ENCODE measurements at places on chromosomes 5 and 9.

GRCh38 chr9:20526500-20527319, 95.6 kb downstream of the MLLT3 start:
- no peak for DNase-seq

- DNase-seq = no peak
Observed at GRCh38 chr9:91117474-91117891, 244.2 kb downstream of the AUH start.

DNA sequence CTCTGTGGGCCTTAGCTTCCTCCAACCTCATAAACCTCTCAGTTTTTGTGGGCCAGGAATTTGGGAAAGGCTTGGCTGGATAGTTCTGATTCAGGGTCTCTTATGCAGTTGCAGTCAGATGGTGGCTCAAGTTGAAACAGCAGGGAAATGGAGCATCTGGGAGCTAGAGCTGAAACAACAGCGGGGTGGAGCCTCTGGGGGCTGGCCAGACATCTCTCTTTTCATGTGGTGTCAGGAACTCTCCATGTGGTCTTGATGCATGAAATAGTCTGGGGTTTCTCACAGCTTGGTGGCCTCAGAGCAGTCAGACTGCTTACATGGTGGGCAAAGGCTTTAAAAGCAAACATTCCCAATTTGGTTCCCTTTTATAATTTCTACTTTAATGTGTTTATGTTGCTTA, 13.5 kb downstream of the ZNF346 start:
- no peak for DNase-seq

GRCh38 chr9:16515879-16516301, 354.6 kb downstream of the BNC2 start:
- no peak for DNase-seq

DNA sequence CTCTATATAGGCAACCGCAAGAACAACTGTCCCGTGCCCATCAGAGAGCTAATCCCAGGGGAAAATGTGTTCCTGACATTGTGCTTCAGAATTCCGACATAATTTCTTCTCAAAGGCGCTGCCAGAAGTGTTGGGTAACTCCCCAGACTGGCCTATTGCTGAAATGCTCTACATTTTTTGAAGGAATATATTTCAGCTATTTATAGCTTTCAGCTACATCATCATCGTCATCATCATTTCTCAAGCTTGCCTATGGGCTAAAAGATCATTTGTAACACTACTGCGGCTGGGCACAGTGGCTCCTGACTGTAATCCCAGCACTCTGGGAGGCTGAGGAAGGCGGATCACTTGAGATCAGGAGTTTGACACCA, 49.7 kb downstream of the MYO10 start:
- DNase-seq = no peak

GRCh38 chr5:56468277-56468676, 235.1 kb upstream of the ANKRD55 start:
- no peak for DNase-seq

GRCh38 chr9:16387382-16387781, 483.1 kb downstream of the BNC2 start:
- DNase-seq = no peak

- no peak for DNase-seq
Observed at GRCh38 chr9:21267485-21268346, 27.9 kb upstream of the IFNA14 start.

GRCh38 chr5:147391781-147392180, 118.1 kb downstream of the DPYSL3 start:
- DNase-seq = no peak

DNA sequence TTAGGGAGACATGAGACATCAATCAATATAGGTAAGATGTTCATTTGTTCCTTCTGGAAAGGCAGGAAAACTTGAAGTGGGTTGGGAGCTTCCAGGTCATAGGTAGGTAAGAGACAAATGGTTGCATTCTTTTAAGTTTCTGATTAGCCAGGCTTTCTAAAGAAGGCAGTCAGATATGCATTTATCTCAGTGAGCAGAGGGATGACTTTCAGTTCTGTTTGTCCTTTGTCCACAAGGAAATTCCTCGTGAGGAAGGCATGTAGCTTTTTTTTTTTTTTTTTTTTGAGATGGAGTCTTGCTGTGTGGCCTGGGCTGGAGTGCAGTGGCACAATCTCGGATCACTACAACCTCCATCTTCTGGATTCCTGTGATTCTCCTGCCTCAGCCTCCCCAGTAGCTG, 155.3 kb upstream of the ABCA1 start:
- DNase-seq = no peak

DNA sequence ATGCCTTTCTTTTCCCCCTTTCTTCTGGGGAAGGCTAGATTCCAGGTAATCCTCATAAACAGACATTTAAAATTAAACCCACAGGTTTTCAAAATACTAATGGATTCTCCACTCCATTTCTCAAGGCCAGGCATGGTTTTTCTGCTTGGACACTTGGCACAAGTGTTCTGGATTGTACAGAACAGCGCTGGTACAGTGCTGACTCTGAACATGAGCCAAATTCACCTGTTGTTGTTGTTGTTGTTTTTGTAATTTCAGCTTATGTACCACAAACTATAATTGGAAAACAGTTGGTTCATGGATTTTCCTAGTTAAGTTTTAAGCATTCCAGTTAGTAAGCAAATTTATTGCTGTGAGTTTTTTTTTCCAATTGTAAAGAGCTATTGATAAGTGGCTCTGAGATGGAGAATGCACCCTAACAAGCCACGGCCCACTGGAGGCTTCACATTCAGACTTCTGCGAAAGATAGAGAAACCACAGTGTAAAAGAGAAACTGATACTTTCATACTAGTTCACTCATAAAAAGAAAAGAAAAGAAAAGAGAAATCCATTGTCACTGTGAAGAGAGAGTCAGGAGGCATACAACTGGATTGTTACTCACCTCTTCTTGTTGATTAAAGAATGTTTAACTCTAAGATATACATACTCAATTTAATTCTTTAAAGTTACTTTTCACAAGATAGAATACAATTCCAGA, 16.2 kb upstream of the ITGA1 start:
- no peak for DNase-seq

DNA sequence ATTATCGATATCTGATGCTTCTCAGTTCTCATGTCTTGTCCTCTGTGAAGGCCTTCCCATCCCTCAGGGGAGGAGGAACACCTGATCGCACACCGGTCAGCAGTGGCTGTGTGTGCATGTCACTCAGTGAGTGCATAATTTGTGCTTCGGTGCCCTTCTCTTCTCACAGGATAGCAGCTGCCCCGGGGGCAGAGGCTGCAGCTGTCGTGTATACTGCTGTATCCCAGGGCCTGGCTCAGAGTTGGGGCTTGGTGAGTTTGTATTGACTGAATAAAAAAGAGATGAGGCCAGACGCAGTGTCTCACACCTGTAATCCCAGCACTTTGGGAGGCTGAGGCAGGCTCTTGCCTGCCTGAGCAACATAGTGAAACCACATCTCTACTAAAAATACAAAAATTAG, 49.7 kb upstream of the NCS1 start:
- no peak for DNase-seq

DNA sequence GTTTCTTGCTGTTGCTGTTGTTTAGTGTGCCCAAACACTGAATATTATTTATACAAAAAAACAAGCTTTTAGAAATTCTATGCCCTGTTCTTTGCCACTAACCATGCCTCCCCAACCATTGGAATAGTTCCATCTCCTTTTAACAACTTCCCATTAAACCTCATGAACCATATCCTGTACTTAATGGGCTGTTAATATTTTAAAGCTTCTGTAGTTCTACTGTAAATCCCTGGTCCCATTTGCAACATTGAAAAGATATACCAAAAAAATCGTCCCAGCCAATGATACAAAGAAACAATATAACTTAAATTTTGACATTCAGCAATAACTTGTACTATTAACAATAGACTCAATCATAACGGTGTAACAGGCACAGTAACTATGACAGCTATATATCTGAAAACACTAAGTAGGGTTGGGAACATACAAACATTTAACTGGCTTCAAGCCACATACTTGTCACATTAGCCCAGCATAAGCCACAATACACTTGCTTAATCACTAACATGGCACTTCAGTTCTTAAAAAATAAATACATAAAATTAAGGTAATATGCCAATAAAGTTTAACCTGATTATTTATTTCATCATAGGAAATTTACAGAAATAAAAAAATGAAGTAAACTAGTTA, 86.1 kb downstream of the ADAMTS6 start:
- no peak for DNase-seq

- DNase-seq = no peak
Observed at GRCh38 chr9:94761481-94761880, 35.0 kb downstream of the AOPEP start.

DNA sequence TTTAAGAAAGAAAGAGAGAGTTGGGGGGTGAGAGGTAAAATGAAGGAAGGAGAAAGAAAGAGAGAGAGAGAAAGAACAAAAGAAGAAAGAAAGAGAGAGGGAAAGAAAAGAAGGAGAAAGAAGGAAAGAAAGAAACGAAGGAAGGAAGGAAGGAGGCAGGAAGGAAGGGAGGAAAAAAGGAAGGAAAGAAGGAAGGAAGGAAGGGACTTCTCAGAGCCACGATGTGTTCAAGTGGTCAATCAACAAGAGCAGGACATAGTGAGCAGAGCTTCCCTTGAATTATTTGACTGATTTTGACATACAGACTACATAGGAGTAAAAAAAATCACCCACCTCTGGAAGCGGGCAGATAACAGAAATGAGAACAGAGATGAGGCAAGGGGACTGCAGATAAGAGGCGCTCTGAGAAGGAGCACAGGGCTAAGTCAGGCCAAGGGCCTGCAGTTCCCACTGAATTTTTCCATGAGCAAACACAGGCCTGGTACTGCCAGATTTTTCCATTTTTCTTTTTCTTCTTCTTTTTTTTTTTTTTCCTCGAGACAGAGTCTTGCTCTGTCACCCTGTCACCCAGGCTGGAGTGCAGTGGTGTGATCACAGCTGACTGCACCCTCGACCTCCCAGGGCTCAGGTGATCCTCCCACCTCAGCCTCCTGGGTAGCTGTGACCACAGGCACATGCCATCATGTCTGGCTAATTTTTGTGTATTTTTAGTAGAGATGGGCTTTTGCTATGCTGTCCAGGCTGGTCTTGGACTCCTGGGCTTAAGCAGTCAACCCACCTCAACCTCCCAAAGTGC, 77.7 kb upstream of the IL17B start:
- no peak for DNase-seq

DNA sequence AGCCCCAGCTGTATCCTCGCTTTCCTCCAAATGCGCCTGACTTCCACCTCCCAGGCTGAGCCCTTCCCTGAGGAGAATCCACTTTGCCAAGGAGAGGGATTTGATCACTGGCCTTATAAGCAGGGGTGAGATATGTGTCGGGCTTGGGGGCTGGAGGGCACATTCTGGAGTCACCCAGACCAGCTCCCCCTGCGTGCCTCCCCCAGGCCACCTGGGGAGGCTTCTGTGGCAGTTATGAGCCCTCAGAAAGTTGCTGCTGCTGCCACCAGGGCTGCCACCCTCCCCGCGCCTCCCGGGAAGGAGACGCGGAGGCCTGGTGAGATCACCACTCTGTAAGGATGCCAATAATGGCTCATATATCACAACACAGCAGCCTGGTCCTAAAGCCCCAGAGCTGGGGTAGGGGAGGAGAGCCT, 211.5 kb downstream of the PAPPA start:
- DNase-seq = no peak

DNA sequence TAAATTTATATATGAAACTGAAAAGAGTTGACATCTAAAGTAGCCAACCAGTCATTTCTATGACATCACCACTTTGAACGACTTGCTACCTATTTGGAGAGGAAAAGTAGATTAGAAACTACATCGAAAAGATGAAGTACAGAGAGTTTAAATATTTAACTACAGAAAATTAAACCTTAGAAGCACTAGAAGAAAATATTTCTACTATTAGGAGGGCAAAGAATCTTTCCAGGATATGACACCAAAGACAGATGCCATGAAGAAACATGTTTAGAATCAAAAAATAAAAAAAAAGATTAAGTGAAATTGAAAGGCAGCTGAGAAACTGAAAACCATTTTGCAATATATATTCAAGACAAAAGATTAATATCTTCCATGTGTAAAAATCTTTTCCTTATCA, 144.7 kb downstream of the COL23A1 start:
- DNase-seq = no peak

GRCh38 chr5:9350301-9350797, 195.5 kb downstream of the SEMA5A start:
- DNase-seq = no peak

DNA sequence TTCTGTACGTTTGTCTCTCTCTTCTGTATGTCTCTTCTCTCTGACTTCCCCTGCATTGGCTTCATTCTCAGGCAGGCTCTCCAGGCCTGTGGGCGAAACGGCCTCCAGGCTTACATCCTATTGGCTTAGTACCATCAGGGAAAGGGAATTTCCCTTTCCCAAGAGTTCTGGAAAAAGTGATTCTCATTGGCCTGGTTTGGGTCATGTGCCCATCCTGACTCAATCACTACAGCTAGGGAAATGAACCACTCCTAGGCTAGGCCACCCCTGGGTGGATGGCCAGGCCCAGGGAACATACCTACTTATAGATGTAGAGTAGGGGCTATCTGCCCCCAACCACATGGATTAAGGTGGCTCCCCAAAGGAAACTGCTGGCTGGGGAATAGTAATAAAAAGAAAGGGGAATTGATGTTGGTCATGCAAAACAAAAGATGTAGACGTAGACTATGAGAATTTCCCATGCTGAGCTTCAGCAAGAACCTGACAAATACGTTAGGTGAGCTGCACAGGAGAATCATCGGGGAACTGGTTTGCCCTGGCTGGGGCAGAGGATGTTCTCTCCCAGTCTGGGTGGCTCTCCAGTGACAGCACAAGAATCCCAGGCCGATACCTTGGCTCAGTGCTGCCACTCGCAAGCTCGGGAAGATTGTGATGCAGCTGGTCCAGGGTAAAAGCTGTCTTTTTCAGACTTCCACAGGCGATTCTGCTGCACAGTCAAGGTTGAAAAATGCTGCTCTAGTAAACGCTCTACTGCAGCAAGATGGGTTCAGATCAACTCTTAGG, 3.7 kb upstream of the EGR1 start:
- no peak for DNase-seq

DNA sequence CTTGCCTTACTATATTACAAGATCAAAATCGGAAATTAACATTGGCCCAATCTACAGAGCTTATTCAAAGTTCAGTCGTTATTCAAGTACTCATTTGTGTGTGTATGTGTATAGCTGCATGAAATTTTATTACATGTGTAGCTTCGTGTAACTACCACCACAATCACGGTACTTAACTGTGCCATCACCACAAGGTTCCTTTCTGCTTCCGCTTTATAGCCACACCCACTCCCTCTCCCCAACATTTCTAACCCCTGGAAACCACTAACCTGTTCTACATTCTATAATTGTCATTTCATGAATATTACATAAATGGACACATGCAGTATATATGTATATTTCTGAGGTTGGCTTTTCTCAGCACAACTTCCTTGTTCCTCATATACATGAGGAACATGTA, 4.0 kb upstream of the TEX48 start:
- no peak for DNase-seq

DNA sequence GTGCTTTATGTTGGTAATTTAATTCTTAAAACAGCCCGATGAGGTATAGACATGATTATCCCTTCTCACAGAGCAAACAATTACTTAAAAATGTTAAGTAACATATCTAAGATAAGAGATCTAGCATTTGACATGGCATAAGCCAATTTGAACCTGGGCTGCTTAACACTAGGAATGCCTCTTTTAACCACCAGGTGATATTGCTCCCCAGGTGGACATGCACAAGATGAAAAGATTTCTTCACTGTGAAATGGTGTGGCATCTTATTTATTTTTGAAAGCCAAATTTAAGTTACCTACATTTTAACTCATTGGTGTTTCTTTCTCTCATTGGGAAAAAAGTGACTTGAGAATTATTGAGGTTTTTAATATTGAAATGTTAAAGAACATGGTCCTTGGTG, 15.8 kb upstream of the LRRC70 start:
- DNase-seq = no peak
